ENCODE measurements at places on chromosomes 5 and 9. TPM values are rescaled to one million over a fixed set of nuclear protein-coding genes. Genes with fewer than 3 reads are reported as not detected.

- DNase-seq: no peak
Measured at GRCh38 chr9:23044549-23044948, 597.9 kb downstream of the DMRTA1 start.

DNA sequence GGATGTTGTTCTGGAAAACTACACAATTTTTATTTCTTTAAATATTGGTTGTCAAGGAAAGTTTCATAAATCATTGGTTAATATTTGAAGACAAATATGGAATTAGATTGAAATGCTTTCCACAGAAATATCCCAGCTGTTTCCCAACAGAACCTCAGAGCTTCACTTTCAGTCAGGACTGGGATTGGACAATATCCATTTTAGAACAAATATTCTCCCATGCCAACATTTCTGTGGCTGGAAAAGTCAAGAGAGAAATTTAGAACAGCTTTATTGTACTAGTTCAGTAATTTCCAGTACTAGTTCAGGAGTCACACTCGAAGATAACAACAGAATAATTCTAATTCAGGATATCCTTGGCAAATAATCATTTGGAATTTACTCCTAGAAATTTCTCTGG is 116.1 kb upstream of the TUT7 start:
- no peak for DNase-seq

DNA sequence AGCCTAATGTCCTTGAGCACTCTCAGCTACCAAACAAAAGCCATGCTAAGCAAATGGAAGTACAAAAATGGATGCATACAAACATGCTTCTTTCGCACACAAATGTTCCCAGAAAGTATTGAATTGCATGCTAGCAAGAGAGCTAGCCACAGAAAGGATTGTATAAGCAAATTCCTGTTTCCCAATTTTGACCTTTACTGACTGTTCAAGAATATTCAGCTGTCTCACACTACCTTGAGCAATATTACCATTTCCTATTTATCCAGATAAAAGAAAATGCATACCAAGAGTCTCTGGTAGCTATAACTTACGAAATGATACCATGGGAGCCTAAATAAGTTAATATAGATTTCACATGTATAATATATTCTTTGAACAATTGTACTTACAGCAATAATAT is 264.6 kb downstream of the TMEM167A start:
- DNase-seq: no peak

GRCh38 chr9:123375469-123376132 is 19.6 kb downstream of the CRB2 start:
- no peak for DNase-seq

- no peak for DNase-seq
Measured at GRCh38 chr5:88130211-88130815, 138.3 kb downstream of the TMEM161B start.

- DNase-seq: no peak
Measured at GRCh38 chr9:91758491-91758981, 191.5 kb downstream of the ROR2 start.

DNA sequence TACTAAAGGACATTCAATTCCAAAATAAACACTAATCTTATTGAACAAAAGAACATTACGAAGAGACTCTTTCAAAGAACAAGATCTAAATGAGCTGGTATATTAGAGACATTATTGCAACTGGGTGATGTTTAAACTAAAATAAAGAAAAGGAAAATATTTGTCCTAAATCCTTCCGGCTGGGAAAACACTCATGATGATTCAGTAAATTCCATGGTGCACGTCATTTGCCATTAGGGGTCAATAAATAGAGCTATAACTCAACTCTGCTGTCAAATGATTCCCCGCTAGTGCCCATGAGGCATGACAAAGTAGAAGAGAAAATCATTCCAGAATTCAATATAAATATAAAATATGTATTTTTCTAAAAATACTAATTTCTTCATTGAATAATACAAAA is 565.5 kb upstream of the TUSC1 start:
- DNase-seq: no peak

DNA sequence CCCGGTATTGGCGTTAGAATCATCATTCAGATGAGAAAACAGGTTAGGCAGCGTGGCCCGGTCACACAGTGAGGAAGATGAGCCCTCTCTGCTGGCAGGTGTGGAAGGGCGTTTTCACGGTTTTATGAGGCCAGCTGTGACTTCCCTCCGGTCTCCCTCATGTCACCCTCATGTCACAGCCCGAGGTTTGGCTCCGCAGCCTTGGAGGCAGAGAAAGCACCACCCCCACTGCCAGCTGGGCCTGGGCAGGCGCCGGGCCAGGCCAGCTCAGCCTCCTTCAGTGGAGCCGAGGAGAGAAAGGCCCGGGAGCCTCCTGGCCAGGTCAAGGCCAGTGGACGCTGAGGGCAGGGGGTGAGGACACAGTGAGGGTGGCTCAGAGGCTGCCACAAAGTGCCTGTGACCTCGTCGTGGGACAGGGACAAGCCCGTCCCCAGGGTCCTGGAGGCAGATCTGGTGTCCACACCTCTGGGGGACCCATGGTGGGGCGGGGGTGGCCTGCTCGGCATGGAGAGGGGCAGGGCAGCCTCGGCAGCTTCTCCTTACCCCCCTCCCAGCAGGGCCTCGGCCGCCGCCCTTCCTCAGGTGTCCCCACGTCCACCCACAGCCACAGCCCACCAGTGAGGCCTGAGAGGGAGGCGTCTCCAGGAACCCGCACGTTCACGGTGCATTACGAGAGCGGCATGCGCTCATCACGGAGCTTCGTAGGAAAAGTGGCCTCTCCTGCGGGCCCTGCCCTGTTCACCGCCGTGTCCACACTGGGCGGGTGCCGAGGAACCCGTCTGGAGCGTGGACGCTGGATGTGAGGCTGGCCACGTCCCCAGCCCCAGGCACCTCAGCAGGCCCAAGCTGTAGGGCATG is 32.2 kb downstream of the EXD3 start:
- no peak for DNase-seq

DNA sequence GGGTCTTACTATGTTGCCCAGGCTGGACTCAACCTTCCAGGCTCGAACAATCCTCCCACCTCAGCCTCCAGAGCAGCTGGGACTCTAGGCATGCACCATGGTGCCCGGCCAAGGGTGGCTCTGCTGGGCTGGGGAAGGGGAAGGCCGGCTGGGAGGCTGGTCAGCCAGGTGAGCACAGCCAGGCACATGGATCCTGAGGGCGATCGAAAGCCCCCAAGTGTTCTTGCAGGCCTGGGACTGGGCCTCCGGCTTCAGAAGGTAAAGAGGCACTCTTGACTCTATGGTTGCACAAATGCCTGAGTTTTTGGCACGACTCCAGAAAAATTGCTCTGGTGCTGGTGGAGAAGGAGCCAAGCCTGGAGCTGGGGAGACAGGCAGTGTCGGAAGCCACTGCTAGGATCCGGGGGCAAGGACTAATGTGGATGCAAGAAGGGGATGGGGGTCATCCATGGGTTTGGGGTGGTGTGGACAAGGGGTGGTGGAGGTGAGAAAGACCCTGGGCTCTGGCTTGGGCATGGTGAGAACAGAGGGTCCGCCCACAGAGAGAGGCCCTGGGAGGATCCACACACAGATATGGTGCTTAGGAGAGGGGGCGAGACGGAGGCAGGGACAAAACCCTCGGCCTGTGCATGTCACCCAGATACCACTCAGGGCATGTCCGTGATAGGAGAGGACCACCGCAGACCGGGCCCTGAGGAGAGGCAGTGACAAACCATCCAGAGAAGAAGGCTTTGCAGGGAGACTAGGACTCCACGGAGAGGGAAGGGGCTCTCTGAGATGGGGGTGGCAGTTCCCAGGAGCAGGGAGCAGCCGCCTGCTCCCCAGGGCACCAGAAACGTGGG is 51.1 kb upstream of the COL5A1 start:
- DNase-seq: no peak

GRCh38 chr5:36701085-36701698 is 94.8 kb downstream of the SLC1A3 start:
- no peak for DNase-seq

DNA sequence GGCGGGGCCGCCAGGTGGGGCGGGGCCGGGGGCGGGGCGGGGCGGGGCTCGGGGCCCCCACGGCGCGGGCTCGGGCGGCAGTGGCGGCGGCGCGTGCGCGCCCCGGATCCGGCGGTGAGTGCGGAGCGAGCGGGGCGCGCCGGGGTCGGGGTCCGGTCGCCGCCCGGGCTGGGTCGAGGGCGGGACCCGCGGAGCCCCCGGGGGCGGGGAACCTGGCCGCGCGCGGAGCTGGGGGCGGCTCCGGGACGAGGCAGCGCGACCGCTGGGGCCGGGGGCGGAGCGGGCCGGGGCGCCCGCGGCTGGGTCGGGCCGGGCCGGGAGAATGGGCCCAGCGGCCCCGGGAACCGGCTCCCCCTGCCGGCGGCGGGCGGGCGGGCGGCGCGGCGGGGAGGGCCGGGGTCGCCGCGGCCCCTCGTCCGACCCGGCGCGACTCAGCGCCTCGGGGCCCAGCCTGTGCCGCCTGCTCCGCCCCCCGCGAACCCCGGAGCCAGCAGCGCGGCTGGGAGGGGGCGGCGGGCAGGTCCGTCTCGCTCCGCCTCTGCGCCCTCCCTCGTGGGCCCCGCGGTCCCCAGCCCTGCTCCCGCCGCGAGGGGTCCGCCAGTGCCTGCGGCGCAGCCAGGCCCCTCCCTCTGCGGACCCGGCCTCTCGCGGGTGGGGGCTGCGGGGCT is 3.1 kb downstream of the EGFL7 start:
- no peak for DNase-seq

- no peak for DNase-seq
Measured at GRCh38 chr5:157306081-157306480, 40.2 kb downstream of the CYFIP2 start.

DNA sequence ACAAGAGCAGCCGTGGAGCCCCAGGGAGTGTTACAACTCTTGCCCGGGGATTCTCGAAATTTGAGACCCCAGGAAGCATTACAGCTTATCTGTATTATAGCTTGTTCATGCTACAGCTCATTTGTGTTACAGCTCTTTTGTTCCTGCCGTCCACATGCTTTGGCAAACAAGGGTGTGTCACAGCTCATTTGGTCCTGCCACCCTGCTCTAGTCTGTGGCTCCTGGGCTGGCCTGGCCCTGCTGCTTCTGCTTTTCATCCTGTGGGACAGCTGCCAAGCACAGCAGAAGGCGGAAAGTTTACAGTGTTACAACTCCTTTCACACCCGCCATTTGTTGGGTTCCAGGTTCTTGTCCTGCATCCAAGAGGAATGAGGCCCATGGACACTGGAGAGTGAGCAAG is 685.0 kb downstream of the SLCO4C1 start:
- DNase-seq: no peak

DNA sequence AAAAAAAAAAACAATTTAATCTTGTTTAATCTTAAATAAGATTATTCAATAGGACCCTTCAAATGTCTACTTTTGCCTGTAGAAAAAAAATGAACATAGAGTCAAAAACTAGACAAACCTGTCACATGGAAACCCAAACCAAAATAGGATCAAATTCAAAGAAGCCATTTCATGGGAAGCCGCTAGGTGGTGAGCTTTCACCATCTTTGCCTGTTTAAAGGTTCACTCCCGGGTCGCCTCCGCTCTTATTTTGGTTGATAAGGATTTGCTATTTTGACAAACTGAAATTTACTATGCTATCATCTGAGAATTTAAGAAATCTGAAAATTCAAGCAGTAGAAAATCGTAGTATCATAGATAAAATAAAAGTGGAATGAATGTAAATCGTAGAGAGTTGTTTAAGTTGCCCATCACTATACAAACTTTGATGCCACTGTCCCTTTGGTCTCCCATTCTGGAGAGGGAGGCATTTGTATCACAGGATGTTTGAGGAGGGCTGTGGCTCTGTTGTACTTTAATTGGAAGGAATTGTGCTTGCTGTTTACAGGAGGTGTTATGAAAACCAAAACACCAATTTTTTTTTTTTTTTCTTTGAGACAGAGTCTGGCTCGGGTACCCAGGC is 43.5 kb upstream of the DNAH5 start:
- no peak for DNase-seq

- DNase-seq: no peak
Measured at GRCh38 chr5:9533096-9533495, 12.8 kb downstream of the SEMA5A start.

GRCh38 chr9:4829969-4830368 is 37.2 kb downstream of the RCL1 start:
- no peak for DNase-seq

DNA sequence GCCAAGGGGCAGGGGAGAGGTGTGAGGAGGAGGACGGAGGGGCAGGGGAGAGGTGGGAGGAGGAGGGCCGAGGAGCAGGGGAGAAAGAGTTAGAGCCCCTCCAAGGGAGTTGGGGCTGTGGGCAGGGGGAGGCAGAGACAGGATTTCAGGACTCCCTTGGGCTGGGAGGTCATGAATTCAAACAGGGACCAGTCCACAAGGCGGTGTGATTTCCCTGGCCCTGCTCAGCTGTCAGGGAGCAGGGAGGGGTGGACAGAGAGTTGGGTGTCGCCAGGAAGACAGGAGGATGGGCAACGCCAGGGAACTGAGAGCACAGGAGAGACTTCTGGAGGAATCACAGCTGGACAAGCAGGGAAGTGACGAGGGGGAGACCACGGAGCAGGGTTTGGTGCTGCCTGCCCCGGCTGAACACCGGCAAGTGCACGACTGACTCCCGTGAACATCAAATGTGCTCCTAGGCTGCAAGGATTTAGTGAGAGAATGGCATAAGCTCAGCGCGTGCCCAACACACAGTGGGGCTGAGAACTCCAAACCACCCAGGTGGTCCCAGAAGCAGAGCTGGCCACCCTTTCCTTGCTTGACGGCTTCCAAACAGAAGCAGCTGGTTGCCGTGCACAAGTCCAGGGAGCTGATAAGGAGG is 17.8 kb upstream of the OLFM1 start:
- DNase-seq: no peak

GRCh38 chr5:171736976-171737891 is 48.4 kb upstream of the SMIM23 start:
- DNase-seq: no peak

DNA sequence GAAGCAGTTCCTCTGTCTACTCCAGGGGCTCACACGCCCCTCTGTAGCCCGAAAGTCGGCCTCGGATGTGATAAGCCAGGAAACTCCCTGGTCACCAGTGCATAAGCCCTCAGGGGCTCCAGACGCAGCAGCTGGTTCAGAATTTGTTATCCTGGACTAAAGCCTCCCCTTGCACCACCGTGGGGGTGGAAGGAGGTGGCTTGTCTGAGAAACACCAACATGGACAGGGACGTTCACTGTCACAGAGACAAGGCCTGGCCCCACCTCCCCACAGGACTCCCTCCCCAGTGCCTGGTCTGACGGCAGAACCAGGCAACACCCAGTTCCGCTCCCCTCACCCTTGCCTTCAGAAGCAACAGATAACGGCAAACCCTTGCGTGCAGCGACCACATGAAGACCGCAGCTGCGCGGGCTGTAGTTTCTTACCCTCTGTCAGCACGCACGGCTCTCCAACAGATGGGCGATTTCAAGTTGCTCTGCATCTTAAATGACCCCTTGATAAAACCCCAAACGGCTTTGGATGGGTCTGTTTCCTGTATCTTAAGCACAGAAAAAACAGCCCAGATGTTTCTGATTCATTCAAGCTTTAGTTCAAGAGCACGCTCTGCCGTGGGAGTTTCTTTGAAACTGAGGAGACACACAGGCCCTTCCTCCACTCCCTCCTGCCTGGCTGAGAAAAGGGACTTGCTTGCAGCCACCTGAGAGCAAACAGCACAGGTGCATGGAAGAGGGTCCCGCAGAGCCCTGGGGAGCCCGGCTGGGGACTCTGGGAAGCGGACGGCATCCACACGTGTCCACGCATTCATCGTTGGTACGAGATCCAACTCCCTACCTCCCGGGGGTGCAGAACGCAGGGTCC is 44.7 kb upstream of the NKD2 start:
- no peak for DNase-seq

ABHD17B gene
- 16.9 TPM for total RNA-seq

EIF4E1B gene
- total RNA-seq: not detected

FOXI1 gene
- not detected for total RNA-seq

KCNMB1 gene
- total RNA-seq: not detected

CD274 gene
- 16.1 TPM for total RNA-seq

NTRK2 gene
- 0.46 TPM for total RNA-seq
